ENCODE measurements at places on chromosomes 7 and 10.

- no peak for DNase-seq
These were observed 87.2 kb upstream of the PFKP start for GRCh38 chr10:2980116-2980515.

GRCh38 chr10:76937181-76937600, 700.4 kb downstream of the KCNMA1 start:
- no peak for DNase-seq

DNA sequence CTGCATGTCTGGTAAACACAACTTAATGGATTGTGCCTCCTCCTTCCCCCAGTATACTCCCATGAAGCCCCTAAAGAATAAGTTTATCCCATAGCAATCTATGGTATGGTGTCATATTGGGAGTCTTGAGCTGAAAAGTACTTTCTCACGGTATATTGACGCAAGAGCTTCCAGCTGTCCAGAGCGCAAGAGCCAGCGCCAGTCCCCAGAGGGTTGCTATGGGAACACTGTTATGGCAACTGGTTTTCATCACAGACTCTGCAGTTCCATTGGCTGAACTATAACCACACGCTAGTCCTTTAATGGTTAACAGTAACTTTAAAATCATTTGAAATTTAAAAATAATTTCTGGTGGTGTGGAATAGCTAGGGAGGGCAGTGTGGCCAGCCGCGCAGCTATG, 46.9 kb downstream of the PRPF18 start:
- no peak for DNase-seq

DNA sequence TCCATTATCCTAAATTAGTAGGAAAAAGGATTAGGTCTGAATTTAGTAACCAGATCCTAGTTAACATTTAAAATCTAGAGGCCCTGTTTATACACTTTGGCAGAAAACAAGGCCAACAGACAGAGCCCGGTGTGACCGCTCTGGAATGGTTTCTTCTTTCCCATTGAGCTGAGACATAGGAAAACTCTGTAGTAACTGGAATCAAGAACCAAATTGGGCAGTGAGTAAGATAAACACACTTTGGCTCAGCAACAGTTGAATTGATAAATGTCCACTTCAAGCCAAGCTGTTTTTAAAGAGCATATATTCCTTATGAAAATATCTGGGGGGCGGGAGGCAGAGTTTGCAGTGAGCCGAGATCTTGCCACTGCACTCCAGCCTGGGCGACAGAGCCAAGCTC, 343.7 kb upstream of the SEMA3A start:
- no peak for DNase-seq

DNA sequence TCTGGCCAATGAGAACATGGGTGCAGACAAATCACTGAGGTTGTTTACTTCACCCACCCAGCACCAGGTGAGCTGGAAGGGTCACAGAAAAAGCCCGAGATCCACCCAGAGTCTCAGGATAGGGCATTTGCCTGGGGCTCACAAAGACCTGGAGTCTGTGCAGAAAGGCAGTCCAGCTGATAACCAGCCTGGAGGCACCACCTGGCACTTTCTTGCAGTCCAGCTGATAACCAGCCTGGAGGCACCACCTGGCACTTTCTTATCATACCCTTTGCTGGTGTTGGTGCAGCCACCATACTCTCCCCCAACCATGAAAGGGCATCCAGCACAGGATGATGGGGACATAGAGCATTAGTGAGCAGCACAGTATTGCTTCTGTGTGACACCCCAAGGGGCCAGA, 104.1 kb downstream of the PPP1R3C start:
- DNase-seq: no peak

DNA sequence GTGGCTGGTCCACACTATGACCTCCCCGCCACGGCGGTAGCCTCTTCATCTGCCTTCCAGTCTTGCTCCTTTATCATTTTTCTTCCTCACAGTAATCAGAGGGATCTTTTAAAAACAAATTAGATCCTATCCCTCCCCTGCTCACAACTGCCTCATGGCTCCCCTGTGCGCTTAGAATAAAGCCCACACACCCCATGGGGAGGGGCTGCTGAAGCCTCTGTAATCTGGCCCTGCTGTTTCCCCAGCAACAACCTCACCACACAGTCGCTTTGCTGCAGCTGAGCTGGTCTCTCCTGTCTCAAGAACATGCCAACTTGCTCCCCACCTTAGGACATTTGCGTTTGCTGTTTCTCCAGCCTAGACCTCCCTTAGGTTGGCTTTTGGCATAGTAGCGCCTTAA, 41.0 kb downstream of the SP8 start:
- DNase-seq: no peak

DNA sequence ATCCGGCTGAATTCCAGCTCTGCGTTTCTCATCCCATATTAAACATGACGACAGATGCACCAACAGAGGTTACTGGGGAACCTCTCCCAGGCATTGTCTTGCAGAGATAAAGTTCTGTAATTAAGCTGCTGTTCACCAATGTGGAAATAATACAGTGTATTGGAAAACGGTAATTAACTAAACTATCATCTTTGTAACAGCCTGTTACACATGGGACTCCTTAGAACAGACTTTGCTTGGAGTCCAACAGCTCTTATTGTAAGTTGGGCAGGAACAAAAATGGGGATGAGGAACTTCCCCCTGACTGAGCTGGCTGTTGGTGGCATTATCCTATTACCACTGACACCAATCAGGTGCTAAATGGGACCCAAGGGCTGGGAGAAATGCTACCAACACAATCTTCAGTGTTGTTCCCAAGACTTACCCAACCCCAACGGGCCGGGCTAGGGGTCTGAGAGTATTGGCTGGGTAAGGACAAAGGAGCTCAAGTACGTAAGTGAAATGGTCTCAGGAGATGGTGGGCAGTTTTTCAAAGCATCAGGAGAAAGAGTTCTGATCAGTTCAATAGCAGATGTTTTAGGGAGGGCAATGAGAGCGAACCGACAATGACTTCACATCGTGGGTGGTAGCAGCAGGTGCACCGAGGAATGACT, 759.4 kb downstream of the GRID1 start:
- DNase-seq: no peak

- no peak for DNase-seq
These were observed 146.9 kb upstream of the ANK3 start for GRCh38 chr10:60536529-60537114.

DNA sequence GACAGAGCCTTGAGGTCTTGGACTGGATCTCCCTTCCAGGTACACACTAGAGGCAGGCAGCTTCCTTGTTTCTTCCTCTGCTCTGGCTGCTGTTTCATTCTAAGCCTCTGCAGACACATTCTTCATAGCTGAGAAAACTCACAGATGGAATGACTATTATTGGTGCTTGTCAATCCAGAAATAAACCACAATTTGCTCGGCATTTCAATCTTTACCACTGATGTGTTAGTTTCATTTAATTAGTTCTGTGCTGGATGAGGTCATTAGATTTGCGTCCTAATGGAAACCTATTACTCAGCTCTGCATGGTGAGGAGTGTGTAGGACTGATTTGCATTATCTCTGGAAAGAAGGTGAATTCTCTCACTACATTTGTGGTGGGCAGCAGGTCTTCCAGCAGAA, 392.5 kb downstream of the NRG3 start:
- DNase-seq: no peak

DNA sequence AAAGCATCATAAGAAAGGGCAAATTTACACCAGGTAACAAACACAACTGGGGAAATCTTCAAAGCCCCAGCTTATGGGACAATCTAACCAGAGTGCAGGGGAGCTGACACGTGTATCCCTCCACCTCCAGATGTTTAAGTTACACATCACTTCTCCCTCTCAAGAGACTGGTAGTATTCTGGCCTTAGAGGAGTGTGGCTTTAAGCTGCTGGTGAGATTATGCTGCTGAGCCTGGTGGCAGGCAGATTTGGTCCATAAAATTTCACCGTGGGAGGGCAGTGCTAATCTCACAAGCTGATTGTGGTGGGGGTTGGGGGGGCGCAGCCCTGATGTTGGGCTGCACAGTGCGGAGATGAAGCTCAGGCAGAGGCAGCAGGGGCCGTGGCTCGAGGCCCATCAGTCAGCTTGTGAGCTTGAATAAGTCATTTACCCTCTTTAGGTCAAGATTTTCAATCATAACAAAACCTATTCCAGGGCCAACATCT, 431.0 kb upstream of the GALNT17 start:
- DNase-seq: no peak

DNA sequence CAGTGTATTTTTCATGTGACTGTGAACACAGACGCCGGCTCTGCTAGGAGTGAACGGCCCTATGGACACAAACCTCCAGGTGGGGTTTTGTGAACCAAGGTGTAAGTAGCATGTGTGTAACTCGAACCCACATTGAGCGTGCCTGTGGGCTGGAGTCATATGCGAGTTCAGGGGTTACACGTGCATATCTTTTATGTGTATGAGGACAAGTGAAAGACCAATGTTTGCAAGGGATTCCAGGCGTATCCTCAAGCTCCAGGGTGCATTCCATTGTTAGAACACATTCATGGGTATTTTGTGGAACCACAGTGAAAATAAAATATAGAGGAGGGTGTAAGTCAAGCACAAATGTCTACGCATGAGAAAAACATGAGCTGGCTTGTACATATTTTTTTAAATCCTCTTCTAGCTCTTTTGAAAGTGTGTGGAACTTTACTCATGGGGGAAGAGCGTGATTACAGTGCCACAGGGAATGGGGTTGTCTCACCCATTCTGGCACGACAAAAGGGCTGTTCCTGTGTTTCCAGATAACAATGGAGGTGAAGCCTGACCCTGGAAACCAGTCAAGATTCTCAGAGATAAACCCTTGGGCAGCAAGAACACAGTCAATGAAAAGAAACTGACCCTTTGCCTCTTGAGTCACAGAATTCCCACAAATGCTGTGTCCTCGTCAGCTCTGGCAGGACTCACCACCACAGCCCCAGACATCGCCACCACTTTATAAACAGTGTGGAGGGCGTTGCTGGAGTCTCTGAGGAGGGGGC, 37.0 kb upstream of the GOT1 start:
- DNase-seq: no peak

DNA sequence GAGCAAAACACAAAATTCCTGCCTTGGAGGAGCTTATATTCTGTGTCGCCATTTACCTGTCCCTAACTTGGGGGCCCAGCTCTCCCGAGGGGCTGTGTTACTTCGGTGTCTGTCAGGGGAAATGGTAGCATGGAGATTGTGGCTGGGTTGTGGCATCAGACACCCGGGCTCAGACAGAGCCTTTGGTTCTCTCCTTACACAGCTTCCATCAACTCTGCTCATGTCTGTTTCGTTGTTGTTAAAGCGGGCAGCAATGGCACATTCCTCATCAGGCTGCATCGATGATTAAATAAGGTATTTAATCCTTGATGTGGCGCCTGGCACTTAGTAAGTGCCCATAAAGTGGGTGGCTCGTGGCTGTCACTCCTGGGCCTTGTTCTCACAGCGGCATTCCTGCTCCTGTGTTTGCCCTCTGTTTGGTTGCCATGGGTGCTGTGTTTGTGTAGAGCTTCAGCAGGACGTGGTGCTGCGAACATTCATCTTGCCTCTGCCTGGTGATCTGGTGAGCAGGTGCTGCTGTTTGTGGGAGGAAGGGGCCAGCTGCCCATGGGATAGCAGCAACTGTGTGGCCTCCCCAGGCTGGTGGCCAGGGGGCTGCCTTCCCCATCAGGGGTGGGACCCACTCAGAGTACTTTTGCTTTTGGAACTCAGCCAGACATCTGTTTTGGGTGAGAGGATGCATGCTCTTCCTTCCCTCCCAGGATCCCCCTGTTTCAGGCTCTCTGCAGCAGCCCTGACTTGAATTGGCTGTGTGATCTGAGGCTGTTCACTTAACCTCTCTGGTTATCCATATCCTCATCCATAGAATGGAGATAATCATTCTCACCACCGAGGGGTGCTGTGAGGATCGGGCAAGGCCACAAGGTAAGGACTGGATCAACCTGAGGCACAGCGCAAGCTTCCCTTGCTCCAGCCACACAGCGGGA, 207.2 kb upstream of the SVIL start:
- DNase-seq: no peak

GRCh38 chr10:118901380-118901779, 128.1 kb upstream of the NANOS1 start:
- DNase-seq: no peak

DNA sequence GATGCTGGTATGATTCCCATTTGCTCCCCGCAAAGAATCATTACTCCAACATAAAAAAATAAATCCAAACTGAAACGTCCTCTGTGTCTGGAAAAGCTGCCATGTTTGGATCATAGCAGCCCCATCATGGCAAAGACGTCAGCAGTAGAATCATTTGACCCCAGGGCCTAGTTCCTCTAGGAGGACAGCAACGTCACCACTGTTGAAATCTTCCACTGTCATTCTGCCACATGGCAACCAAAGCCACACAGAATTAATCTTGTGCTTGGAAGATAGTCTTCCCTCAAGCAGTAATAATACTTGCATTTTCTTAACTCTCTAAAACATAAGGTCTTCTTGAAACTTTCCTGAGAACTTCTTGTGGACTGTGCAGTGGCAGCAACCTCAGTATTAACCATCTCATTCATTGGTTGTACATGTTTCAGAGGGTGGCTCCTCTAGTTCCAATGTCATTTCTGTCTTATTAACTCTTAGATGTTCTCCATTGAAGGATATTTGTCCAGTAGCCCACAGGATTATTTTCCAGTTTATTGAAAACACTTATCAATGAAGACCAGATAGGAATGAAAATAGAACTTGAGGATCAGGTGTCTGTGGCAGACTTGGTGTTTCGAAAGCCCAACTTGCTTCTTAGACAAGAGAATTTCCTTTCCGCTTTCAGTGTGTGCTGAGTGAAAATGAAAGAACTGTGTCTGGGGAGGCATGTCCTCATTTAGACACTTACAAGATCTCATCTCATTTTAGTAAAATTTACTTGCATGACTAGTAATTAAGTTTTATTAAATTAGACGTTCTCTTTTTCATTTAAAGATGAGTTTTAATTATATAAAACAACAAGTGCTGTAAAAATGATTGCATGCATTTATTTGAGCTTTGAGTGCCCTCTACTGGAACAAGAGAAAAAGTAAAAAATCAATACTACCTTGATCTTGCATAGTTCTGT, 28.9 kb upstream of the INHBA start:
- no peak for DNase-seq
